G401 (cell line): ENCODE measurements at places on chromosomes 12 and 14. TPM values are rescaled to one million over a fixed set of nuclear protein-coding genes. Genes with fewer than 3 reads are reported as not detected.

DNA sequence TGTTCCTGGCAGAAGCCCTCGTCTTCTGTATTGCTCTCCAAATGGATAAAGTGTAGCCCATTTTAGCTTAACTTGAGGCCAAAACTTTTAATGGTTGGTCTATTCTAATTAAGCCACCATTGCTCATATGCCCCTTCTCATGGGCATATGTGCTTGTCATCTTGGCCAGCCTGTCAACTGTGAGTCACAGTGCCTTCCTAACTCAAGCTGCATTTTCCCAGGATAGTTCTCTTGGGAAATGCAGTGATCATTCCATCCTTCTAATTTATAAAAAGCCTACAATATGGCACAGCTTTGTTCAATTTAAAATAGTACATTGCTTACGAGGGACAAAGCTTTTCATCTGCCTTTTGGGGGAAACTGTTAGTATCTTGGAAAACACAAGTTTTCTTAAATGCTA is 6.6 kb downstream of the PTHLH start:
- DNase-seq, result no peak

MYL2 gene
- total RNA-seq, result not detected in 2 replicates

DNA sequence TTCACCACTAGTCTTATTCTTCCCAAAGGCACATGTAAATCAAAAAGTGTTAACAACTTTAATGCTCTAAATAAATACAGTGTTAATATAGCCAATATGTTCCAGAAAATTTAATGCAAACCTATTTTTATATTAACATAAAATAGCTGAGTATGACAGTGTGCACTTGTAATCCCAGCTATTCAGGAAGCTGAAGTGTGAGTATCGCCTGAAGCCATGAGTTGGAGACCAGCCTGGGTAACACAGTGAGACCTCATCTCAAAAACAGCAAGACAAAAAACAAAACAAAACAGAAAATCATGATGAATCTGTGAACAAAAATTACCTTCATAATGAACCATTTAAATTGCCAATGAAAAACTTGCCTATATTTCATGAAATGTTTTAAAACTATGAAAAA is 798.9 kb downstream of the SLC6A15 start:
- DNase-seq, result no peak

AHNAK2 gene
- total RNA-seq, result 17.0 and 31.1 TPM in 2 replicates

GRCh38 chr12:12466157-12466556 is 96.5 kb downstream of the DUSP16 start:
- DNase-seq, result no peak

- peak; percentile 52 for DNase-seq
Measured at GRCh38 chr14:93115821-93116675, at the start of gene ITPK1. ITPK1 (minus strand) TSS chr14:93115925; CDS start chr14:93115163, 762 bp downstream.

DNA sequence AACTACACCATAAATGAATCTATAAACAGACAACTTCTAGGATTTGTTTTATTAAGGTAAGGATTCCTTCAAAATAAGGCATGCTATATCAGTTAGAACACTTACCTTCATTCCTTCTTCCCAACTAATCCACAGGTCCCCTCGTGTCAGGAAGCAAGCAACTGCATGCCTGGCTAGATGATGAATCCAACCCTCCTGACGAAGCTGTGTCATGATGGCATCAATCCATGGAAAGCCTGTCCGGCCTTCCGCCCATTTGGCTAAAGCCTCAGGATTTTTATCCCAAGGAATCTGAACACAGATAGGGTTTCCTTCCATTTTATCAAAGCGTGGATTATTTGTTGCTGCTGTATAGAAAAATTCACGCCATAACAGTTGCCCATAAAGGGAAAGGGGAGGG is 12.5 kb upstream of the MTERF2 start:
- peak; percentile 76 for DNase-seq
